ENCODE measurements at places on chromosomes 7 and 10. TPM values are rescaled to one million over a fixed set of nuclear protein-coding genes. Genes with fewer than 3 reads are reported as not detected.

The GPRIN2 gene
- total RNA-seq, result not detected

The CUZD1 gene
- 0.98 TPM for total RNA-seq

The MYL10 gene
- not detected for total RNA-seq

The TUBAL3 gene
- total RNA-seq, result not detected

The CCDC172 gene
- total RNA-seq, result not detected

The UTF1 gene
- total RNA-seq, result not detected

The PLXDC2 gene
- total RNA-seq, result 132 TPM
